Myometrial cell (primary cell): ENCODE measurements at places on chromosomes 2 and 18. TPM values are rescaled to one million over a fixed set of nuclear protein-coding genes. Genes with fewer than 3 reads are reported as not detected.

Gene HAAO
- total RNA-seq: not detected in 2 replicates

Gene C1GALT1C1L
- total RNA-seq: 0.86 and 3.9 TPM in 2 replicates

Gene C2orf66
- total RNA-seq: not detected in 2 replicates

Gene ZSWIM2
- not detected in 2 replicates for total RNA-seq

Gene IL1RL2
- total RNA-seq: 1.1 and 1.2 TPM in 2 replicates

Gene UGT1A8
- not detected in 2 replicates for total RNA-seq

Gene CLEC4F
- total RNA-seq: not detected in 2 replicates

Gene GEN1
- 6.6 and 8.0 TPM in 2 replicates for total RNA-seq

Gene CRYGD
- total RNA-seq: not detected in 2 replicates

Gene KYNU
- total RNA-seq: 4.3 and 6.0 TPM in 2 replicates

Gene TGFA
- not detected in 2 replicates for total RNA-seq

Gene AGAP1
- 3.2 and 5.8 TPM in 2 replicates for total RNA-seq

Gene TCF23
- not detected in 2 replicates for total RNA-seq

Gene DLGAP1
- under 0.01 TPM in 1 of 2 replicates, not detected in the other for total RNA-seq

Gene TWIST2
- 78.7 and 80.6 TPM in 2 replicates for total RNA-seq

Gene LONRF2
- total RNA-seq: 0.29 and 0.53 TPM in 2 replicates

Gene CCBE1
- 38.3 and 45.6 TPM in 2 replicates for total RNA-seq

Gene PRKAG3
- not detected in 2 replicates for total RNA-seq

Gene TUBB6
- 878 and 1,411 TPM in 2 replicates for total RNA-seq

Gene RGPD4
- total RNA-seq: not detected in 2 replicates

Gene OR6B2
- not detected in 2 replicates for total RNA-seq

Gene IL36A
- total RNA-seq: not detected in 2 replicates

Gene SLC23A3
- total RNA-seq: not detected in 2 replicates

Gene FBLN7
- under 0.01 TPM in 1 of 2 replicates, not detected in the other for total RNA-seq

Gene ZAP70
- total RNA-seq: not detected in 2 replicates

Gene GCG
- total RNA-seq: not detected in 2 replicates

Gene ALS2
- 19.8 and 22.5 TPM in 2 replicates for total RNA-seq

Gene TTC21B
- 6.9 and 7.8 TPM in 2 replicates for total RNA-seq

Gene FBXO15
- total RNA-seq: 0.53 and 0.58 TPM in 2 replicates

Gene CD8B2
- not detected in 2 replicates for total RNA-seq

Gene CDCA7
- 7.2 and 14.9 TPM in 2 replicates for total RNA-seq

Gene LIMS3
- total RNA-seq: 1.6 and 10.1 TPM in 2 replicates

Gene FAM110C
- total RNA-seq: not detected in 2 replicates

Gene AMER3
- total RNA-seq: not detected in 2 replicates

Gene ALPI
- not detected in 2 replicates for total RNA-seq

Gene USP37
- total RNA-seq: 2.0 and 8.5 TPM in 2 replicates

Gene NAT8
- total RNA-seq: not detected in 2 replicates

Gene PROC
- total RNA-seq: not detected in 2 replicates

Gene CYP27A1
- total RNA-seq: 19.3 and 20.4 TPM in 2 replicates

Gene CENPA
- total RNA-seq: 14.5 and 16.1 TPM in 2 replicates

Gene HOXD3
- 0.18 and 1.7 TPM in 2 replicates for total RNA-seq

Gene CPS1
- 12.4 and 23.2 TPM in 2 replicates for total RNA-seq

Gene CNGA3
- not detected in 2 replicates for total RNA-seq
